ENCODE measurements at places on chromosomes 6 and 20.

- DNase-seq = peak; percentile 22
Observed at GRCh38 chr6:167501831-167502385, 177.0 kb downstream of the TTLL2 start.

GRCh38 chr20:61682996-61683681, 382.5 kb downstream of the TAF4 start:
- peak; percentile 14 for DNase-seq

GRCh38 chr6:115908906-115909559, 151.7 kb downstream of the FRK start:
- no peak for DNase-seq

DNA sequence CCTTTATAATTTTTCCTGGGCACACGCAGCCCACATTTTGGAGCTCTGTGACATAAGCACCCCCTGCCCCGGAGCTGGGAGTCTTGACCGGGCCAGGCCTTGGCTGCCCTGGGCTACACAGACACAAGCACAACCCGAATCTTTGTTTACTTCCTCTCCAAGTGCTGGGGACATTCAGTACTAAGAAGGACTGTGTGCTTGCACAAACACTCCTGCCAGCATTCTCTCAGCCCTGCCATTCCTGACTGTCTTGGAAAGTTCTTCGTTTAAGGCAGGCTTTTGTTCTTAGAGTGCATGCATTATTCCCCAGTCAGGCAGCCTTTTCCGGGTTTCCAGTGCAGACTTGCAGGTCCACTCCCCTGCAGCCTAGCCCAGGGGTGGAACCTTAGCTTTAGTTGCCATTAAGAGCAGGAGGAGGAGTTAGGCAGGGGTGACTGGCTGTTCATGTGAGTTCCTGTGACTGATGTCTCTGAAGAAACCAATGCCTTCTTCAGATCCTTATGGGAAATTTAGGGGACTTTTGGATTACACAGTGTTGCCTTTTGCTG, 28.6 kb downstream of the FOXO3 start:
- peak; percentile 93 for DNase-seq

GRCh38 chr20:33594743-33595142, 67.4 kb upstream of the C20orf144 start:
- DNase-seq = no peak
